ENCODE measurements at places on chromosomes 4 and X. TPM values are rescaled to one million over a fixed set of nuclear protein-coding genes. Genes with fewer than 3 reads are reported as not detected.

DNA sequence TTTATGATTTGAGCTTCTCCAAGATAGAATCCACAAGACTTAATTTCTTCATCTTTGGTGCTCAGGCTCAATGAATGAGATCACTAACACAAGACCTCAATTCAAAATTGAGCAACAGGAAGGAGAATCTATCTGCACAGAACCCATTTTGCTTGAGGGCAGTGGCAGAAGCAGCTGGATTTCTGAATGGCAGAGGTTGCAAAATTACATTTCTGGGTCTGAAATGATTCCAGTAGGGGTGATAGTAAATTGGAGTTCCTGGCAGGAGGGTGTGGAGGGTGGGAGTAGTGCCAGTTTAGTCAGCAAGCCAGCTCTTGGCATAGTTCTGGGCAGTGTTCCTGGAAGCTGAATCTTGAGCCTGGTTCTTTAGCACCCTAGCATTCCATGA, 281.1 kb downstream of the SLC7A11 start:
- no peak for DNase-seq

DNA sequence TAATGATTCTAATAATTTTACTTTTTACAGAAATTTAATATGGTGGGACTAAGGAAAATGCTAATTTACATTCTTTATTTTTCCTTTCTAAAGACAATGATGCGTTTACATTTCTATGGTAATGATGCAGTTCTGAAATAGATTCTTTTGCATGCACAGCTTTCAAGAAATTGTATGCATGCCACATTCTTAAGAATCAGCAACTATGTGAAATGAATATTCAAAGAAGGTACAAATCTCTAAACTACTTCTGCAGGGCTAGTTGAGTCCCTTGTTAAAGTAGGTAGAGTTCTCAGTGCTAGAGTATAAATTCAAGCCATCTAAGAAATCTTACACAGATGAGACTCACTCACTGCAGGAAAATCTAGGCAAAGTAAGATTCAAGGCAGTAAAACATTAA, 24.5 kb upstream of the GRID2 start:
- no peak for DNase-seq

Gene KCNE5
- total RNA-seq = 0.47 TPM

- no peak for DNase-seq
Observed at GRCh38 chr4:99947190-99947578, 766 bp upstream of the DNAJB14 start.

- no peak for DNase-seq
Observed at GRCh38 chr4:41205854-41206460, 8.4 kb downstream of the APBB2 start.

DNA sequence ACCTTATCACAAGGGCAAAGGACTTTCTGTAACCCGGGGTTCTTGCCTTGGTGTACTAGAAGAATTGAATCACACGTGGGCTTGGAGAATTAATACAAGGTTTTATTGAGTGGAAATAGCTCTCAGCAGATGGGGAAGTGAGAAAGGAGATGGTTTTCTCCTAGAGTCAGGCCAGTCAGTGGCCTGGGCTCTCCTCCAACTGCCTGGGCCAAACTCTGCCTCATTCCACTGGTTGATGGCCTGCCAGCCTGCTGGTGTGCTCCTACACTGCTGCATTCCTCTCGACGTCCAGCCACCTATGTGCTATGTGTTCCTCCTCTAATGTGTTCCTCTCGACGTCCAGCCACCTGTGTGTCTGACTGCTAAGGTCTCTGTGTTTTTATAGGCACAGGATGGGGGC, 35.3 kb upstream of the SPIN2A start:
- no peak for DNase-seq

- no peak for DNase-seq
Observed at GRCh38 chr4:150739591-150739990, 157.6 kb downstream of the MAB21L2 start.

DNA sequence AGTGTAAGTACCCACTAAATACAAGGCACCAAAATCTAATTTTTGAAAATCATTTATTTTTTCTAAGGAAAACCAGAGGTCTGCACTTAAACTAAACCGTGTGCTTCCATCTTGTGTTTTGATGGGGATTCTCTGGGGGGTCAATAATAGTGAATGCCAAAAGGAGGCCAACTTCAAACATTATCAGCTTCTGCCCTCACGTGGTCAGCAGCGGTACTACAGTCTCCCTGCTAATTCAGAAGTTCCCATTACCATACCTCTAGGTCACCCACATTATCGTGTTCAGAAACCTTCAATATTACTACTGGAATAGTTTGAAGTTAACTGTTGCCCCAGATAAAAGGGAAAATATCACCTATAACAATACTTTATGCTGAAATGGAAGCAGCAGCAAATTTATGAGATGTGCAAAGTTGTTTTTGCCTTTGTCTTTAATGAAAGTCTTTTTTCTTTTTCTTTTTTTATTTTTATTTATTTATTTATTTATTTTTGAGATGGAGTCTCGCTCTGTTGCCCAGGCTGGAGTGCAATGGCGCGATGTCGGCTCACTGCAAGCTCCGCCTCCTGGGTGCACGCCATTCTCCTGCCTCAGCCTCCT, 17.3 kb downstream of the CTPS2 start:
- DNase-seq = peak; percentile 44

GRCh38 chr4:55791666-55792065, 27.9 kb upstream of the EXOC1L start:
- no peak for DNase-seq

DNA sequence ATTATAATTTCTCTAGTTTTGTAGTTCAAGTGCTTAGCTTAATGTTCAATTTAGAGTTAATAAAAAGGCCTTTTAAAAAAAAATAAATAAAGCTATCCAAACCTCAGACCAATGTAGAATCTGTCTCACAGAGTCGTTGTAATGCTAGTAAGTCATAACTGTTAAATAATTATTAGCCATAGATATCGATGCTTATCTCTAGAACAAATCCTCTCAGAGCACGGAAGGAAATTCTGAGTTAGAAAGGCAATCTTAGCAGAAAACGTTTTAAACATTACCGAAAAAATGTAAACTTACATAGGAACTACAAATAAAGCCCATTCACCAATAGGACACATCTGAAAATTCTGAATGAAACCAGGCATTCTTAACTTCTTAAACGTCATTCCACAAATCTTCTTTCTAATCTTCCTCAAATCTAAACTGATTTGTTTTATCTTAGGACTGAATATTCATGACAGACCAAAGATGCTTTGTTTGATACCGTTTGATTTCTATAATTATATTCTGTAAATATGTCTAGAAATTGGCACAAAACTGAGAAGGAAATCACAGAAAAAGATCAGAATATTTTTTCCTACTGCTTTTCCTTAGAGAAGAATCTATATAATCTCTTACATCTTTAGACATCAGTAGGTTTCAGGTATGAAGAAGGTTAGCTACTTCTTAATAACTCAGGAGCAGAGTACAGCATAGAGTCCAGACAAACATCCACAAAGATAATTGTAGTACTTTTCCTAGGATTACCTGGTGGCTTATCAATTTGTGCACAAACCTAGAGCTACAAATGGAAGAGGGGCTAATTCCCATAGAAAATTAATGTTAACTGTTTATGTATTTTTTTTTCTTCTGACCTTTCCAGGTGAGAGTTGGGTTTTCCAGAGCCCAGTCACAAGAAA, 140.7 kb downstream of the BTC start:
- no peak for DNase-seq

GRCh38 chr4:10276152-10276551, 159.6 kb upstream of the WDR1 start:
- no peak for DNase-seq

Gene DGAT2L6
- total RNA-seq = not detected

GRCh38 chr4:122512430-122512829, 55.9 kb upstream of the IL2 start:
- no peak for DNase-seq

DNA sequence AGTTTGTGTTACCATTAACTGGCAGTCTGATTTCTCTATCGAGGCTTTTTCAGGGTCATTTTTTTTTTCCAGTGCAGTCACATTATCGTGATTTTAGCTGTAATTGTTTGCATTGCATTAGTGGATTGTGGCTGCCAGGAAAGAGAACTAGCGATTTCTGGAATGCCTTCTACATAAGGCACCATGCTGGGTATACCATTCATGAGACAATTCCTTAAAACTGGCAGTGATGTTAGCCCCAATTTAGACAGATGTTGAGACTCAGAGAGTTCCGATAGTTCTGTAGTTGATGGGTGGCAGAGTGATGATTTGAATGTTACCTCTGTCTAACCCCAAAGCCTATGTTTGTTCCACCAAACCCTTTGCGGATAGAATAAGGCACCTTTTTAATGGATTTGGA, 175.4 kb upstream of the TENM3 start:
- no peak for DNase-seq

- no peak for DNase-seq
Observed at GRCh38 chr4:10552591-10553280, 95.5 kb upstream of the ZNF518B start.

- no peak for DNase-seq
Observed at GRCh38 chr4:89957046-89957926, 62.6 kb downstream of the MMRN1 start.

- DNase-seq = no peak
Observed at GRCh38 chrX:129565046-129565650, 25.1 kb downstream of the OCRL start.

DNA sequence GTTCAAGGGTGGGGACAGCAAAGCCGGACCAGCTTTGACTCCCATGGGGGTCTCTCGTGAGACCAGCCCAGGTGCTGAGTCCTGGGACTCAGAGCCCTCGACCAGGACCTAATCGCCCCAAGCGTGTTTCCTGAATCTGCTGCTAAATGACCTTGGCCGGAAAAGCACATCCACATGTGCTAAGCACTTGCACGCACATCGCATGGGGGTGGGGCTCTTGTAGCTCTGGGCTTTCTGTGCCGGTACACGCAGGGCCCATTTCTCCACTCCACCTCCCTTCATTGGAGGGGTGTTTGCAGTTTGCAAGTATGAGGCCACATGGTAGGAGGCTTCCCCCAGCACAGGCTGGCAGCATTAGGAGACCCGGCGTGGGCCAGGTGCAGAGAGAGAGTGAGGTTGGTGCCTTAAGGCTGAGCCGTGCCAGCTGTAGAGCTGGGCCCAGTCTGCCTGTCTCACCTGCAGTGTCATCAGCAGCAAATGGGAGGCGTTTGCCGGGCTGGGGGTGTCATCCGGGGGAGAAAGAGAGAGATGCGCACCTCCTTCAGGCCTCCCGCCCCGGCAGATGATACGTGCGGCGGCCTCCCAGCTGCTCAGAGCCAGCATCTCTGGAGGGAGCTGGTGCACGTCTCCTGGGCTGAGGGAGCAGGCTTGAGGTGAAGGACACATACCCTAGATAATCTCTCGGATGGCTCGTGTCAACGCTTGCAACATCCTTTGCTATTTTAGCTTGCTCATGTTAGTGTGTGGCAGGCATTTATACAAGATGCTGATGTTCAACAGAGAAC, 45.2 kb upstream of the CLCN4 start:
- DNase-seq = peak; percentile 81

DNA sequence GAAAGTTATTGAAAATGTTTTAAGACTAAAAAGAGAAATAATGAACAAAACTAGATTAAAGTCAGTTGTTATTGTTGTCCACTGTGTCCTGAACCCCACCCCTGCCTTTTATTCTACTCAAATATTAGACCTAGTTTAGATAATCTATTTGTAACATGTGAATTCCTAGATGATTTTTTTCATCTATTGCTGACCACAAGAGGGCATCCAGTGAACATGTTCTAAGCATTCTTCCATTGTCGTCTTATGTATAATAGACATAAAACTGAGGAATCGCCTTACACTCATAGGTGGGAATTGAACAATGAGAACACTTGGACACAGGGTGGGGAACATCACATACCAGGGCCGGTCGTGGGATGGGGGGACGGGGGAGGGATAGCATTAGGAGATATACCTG, 36.4 kb upstream of the HPRT1 start:
- peak; percentile 2 for DNase-seq

GRCh38 chr4:102867278-102868152, 1.3 kb upstream of the CISD2 start:
- no peak for DNase-seq

Gene EGF
- total RNA-seq = 0.48 TPM

DNA sequence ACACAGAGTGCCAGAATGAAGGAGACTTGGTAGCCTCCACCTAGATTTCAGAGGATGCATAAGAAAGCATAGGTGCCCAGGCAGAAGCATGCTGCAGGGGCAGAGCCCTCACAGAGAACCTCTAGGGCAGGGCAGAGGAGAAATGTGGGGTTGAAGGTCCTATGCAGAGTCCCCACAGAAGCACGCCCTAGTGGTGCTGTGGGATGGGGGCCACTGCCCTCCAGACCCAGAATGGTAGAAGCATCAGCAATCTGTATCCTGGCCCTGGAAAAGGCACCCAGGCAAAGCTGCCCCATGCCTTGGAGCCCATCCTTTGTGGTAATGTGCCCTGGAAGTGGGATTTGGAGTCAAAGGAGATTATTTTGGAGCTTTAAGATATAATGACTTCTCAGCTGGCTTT, 992.9 kb upstream of the PABPC4L start:
- no peak for DNase-seq

- DNase-seq = no peak
Observed at GRCh38 chr4:157045507-157046127, 30.3 kb upstream of the GLRB start.

Gene FAM9B
- total RNA-seq = 1.1 TPM

DNA sequence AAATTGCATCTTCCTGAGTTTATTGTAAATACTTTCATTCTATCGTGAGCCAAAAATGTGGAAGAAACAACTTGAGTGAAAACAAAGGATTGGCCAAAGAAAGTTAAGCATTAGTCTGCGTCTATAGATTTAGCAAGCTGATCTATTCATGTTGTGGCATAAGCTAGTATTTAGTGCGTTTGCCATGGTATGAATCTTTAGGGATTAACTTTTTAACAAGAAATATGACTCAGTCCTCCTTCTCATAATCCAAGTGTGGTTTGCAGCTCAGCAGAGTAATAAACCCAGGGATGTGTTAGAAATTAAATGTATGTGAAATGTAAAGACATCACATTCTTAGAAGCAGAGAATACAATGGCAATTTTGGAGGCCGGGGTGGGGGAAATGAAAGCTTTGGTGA, 1110.9 kb downstream of the NLGN4X start:
- no peak for DNase-seq

GRCh38 chr4:24808261-24808660, 12.9 kb downstream of the SOD3 start:
- DNase-seq = no peak

GRCh38 chrX:43448688-43449087, 207.4 kb upstream of the MAOA start:
- no peak for DNase-seq

Gene HSD17B11
- total RNA-seq = 50.5 TPM

All from natural killer cell (primary cell).